Choroid plexus epithelial cell (primary cell): ENCODE measurements at places on chromosomes 12 and 14.
A peak's percentile ranks its signal among the peaks of the same experiment; 100 is the strongest.

DNA sequence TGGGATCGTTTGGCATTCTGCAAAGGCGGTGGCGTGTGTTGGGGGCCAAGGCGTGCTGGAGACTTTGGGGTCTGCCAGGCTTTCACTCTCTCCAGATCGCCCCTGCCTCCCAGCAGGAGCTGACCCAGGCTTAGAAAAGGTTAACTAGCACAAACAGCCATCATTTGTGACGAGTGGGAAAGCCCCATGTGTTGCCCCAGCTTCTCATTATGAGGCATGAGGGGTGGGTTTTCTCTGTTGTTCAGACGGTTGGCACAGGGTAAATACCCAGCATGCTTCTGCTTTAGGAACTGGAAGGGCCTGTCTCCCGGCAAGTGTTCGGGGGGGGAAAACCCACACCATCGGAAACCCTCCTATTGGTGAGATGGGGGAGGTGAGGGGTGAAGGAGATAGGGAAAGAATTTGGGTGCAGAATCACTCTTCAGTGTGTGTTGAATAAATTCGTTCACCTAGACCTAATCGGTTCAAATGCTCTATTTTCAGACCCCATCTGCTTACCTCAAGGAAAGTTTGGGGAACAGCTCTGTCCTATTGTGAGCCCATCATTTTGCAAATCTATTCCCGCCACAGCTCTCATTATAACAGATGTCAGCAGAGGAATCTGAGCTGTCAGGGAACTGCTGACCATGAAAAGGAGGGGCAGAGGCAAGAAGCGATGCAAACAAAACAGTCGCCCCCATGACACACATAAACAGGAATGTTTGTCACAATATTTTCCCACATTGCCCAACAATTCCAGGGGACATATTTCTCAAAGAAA is 34.7 kb upstream of the C12orf42 start:
- no peak for DNase-seq

DNA sequence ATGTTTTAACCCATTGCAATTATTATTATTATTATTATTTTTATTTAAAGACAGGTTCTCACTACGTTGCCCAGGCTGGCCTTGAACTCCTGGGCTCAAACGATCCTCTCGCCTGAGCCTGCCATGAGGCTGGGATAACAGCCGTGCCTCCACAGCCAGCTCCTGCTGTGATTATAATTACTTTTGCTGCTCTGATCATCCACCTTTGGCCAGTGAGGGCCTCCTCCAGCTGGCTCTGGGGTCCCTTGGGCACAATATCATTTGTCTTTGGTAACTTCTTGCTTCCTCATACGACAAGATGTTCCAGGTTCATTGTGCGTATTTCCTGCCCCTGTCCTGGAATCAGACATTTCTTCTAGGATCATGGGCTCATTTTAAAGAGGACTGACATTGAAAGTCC is 28.4 kb downstream of the LRTM2 start:
- no peak for DNase-seq

- DNase-seq = peak; percentile 37
These were observed 142.7 kb downstream of the RAD51B start for GRCh38 chr14:67962215-67962644.

DNA sequence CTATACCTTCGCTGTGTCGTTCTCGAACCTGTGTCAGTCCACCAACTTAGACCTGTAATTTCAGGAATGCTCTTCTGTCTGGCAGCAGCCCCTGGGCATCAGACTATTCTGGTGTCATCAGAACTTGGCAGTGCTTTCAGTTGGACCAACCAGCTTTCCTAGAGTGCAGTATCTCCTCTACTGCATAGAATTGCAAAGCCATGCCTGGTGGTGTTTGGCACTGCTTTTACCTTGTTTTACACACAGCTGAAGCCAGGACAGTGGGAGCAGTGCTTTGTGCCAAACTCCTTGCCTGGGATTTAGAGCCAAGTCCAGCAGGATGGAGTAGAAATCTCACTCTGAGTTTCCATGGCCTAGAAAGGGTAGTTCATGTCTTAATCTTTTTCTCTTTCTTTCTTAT is 1.5 kb downstream of the FLVCR2 start:
- DNase-seq = no peak

GRCh38 chr14:104117341-104118005 is 20.9 kb upstream of the KIF26A start:
- no peak for DNase-seq

DNA sequence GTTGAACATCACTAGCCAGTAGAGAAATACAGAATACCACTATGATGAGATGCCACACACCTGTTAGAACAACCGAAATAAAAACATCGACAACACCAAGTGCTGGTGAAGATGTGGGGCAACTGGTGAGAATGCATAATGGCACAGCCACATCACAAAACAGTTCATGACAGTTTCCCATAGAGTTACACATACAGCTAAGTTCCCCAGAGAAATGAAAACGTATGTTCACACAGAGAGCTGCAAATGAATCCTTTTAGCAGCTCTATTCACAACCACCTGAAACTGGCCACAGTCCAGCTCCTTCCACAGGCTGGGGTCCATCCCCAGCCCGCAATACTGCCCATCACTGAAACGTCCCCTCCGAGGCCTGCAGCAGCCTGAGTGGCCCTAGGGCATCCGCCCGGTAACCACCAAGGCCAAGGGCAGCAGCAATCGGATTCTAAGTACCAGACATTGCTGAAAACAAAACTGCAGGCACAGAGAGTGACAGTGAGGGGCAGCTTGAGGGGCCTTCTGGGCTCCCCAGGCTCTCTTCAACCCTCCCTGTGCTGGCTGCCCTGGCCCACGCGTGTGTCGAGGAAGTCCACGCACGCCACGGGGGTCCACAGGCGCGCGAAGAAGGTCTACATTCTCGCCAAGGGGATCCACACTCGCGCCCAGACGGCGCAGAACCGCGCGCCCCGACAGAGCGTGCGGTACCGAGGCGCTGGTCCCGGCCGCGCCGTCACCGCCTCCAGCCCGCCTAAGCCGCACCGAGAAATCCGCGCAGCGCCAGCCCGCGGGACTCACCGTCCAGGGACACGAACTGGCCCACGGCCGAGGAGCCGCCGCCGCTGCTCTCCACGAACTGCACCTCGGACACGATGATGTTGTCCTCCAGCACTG is 903 bp downstream of the BRF1 start:
- DNase-seq = no peak

DNA sequence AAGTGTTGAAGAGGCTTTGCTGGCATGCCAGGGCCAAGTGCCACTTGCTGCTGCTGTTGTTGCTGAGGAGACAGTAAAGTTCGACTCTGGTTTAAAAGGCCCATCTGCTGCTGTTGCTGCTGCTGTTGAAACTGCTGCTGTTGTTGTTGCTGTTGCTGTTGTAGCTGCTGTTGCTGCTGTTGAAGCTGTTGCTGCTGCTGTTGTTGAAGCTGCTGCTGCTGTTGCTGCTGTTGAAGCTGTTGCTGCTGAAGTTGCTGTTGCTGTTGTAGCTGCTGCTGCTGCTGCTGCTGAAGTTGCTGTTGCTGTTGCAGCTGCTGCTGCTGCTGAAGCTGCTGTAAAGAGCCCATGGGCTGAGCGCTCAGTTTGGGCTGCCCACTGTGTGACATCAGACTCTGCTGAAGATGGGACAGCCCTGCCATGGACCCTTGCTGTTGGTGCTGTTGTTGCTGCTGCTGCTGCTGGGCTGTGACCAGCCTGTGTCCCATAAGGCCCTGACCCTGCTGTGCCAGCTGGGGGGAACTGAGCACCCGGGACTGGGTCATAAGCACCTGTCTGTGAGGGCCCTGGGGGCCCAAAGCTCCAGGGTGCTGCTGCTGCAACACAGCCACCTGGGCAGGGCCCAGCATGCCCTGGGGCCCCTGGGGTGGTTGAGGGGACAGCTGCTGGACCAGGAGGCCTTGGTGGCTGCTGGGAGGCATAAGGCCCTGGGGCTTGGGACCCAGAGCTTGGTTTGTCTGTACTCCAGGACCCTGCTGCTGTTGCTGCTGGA is 14.3 kb upstream of the PRKAG1 start:
- no peak for DNase-seq

- peak; percentile 12 for DNase-seq
These were observed 77.8 kb downstream of the DDX51 start for GRCh38 chr12:132066345-132066685.

DNA sequence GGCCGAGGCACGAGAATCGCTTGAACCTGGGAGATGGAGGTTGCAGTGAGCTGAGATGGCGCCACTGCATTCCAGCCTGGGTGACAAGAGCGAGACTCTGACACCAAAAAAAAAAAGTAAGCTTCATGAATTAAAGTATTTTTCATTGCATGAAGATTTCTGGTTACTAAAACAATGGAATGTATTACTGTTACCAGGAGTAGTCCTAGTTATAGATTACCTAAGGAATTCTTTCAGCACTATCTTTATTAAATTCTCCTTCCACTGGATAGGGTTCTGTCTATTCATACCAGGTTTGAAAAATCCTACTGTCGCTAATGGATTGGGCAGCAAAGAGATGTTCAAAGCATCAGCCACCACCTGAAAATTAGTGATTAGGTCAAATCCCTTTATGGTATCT is 12.4 kb downstream of the ETFRF1 start:
- DNase-seq = no peak

DNA sequence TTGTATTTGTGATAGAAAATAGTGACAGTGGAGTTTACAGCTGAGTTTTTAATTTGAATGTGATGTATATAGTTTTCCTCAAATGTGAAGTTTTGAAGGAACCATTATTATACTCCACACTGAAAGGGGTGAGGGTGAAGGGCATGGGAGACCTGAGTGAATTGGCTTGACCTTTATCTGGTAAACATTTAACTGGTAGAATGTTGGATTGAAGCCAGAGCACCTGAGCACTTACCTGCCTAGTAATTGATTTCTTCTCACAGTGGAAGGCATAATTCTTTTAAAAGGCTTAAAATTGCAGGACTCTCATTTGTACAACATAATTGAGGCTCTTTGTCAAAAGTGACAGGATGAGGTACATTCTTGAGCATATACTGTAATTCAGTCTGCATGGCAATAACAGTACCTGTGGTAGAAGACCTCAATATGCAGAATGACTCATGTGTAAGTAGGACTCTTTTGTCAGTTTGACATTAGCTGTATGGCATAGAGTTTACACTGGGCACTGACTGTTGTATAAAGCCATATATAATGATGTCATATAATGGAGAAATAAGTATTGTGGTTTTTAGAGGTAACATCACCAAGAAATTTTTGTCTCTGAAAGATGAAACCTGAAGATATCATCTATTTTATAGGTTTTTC is 309.6 kb downstream of the TMTC2 start:
- no peak for DNase-seq

GRCh38 chr12:110579535-110580253 is 3.4 kb downstream of the PPTC7 start:
- no peak for DNase-seq

DNA sequence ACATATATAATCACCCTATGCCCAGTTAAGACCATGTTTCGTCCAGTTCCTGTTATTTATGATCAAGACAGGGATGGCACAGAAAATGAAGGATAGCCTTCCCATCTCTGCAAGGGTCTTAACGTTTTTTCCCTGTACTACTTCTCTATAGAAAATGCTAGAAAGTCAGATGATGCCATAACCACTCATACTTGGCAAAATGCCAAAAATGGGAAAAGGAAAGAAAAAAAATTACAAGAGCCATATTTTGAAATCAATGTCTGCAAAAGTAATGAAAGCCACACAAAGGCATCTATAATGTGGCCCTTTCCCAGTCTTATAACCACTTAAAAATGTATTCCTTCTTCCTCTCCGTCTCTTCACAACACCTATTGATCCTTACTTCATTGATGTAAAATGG is 1.8 kb upstream of the MYL6B start:
- DNase-seq = peak; percentile 73

GRCh38 chr14:61476754-61477410 is 155.5 kb downstream of the PRKCH start:
- peak; percentile 99 for DNase-seq

- DNase-seq = no peak
These were observed 228.4 kb upstream of the OTX2 start for GRCh38 chr14:57038689-57039088.

DNA sequence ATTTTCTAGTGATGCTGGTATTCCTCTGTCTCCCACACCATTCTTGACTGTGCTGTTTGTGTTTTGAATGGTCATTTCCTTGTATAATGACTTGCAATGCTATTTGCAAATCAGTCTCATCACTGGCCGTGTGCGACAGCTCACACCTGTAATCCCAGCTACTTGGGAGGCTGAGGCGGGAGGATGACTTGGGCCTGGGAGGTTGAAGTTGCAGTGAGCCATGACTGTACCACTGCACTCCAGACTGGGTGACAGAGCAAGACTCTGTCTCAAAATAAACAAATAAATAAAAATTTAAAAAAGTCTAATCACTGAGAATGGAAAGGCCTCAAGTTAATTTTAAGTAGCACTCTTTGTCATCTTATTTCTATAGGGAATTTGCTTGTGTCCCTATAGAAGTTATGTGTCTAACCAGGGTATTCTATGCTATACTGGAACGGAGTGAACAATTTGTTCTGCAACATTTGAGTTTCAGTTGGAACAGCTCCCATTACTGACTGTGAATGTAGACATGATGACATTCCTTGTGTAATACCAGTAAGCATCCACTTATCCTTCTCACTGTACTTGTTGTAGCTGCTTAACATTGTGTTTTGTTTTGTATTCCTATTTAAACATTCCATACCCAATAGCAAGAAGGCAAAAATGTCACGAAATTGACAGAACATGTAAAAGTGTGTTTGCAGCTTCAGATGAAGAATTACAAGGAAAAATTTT is 126.3 kb downstream of the MGST1 start:
- peak; percentile 61 for DNase-seq

DNA sequence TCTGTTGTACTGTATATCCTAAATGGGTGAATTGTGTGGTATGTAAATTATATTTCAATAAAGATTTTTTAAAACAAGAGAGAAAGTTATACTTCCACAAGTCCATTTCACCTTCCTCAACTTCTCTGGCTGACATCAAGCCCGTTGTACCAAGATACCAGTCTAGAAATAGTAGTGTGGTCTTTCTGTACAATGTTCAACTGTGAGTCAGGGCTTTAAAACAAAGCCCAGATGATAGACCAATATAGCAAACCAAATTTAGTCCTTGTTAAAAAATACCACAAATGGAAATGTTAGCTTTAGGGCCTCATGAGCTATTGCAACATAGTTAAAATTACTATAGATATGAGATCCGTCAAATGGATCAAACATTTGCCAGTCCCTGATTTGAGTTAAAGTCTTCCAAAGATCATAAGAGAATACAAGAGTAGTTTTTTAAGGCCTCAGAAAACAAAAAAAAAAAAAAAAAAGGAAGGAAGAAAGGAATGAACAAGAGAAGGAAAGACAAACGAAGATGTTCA is 49.0 kb upstream of the EGLN3 start:
- DNase-seq = no peak

DNA sequence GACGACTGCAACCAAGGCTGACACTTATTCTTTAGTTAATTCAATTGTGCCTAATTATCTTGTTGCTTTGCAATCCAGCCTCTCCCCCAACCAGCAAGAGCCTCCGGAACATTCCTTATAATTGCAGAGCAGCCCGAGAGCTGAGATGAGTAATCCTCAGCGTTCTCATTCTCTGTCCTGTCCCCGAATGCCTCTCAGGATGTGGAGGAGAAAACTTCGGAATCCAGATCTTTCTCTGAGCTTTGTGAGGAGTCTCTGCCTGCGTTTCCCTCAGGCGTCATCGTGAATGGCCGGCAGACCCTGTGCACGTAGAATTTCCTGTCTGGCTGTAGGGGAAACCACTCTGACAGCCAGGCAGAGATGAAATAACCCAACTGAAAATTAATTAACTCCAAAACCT is 160.5 kb upstream of the DIO3 start:
- peak; percentile 47 for DNase-seq
